ENCODE measurements at places on chromosomes 3 and 15.

GRCh38 chr15:33443708-33444107, 132.9 kb downstream of the RYR3 start:
- ATAC-seq = no peak

- no peak for ATAC-seq
Measured at GRCh38 chr3:140530603-140531002, 147.3 kb upstream of the TRIM42 start.

DNA sequence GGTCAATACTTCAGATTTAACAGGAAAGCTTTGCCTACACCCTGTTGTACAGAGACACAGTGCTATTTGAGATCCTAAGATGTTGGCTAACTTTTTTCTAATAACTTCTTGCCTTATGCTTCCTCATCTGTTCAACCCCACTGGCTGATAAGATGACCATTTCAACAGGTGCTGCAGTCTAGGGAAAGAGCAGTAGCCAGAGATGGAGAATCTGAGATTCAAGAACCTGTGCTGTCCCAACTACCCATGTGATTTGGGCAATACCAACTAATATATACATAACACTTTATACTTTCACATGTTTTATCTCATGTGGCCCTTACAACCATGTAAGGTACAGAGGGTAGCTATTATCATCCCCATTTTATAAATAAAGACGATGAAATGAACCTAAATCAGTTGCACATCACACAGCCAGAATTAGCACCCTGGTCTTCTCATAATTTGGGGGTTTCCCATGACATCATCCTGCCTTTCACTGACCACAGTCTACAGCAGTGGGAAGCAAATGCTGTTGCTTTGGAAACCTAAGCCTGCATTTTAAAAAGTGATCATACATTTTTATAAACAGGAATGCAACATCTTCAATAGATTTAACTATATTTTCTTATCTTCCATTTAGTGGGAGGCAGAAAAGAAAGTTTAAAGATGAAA, 9.7 kb downstream of the TTC23 start:
- no peak for ATAC-seq

- no peak for ATAC-seq
Measured at GRCh38 chr3:40456279-40456939, 730 bp upstream of the RPL14 start.

- ATAC-seq = peak; percentile 54
Measured at GRCh38 chr3:193564012-193564411, 9.3 kb upstream of the ATP13A4 start.

- ATAC-seq = peak; percentile 74
Measured at GRCh38 chr15:27017168-27017809, 46.3 kb downstream of the GABRG3 start.
